Mammary epithelial cell (primary cell): ENCODE measurements at places on chromosomes 11 and 22.
A peak's percentile ranks its signal among the peaks of the same experiment; 100 is the strongest.

GRCh38 chr11:3341298-3341697, 37.6 kb downstream of the ZNF195 start:
- DNase-seq, result peak; percentile 27

DNA sequence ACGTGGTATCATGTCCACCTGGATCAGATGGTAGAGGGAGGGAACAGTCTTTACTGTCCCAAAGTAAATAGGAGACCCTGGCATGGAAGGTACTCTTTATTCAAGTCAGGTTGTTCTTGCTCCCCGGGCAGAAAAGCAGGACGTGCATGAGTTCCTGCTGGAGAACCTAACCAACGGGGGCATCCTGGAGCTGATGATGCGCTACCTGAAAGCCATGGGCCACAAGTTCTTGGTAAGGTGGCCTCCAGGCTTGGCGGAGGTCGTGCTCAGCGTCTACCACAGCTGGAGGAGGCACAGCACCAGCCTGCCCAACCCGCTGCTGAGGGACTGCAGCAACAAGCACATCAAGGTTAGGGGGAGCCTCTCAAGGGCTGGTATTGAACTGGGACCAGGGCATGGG, 48.7 kb downstream of the CABIN1 start:
- DNase-seq, result no peak

- no peak for DNase-seq
These were observed 6.9 kb upstream of the CATSPER1 start for GRCh38 chr11:66032957-66033735.

- DNase-seq, result no peak
These were observed 57.4 kb upstream of the SHISAL1 start for GRCh38 chr22:44369916-44370801.

- DNase-seq, result no peak
These were observed 138.0 kb upstream of the POU2AF2 start for GRCh38 chr11:111107501-111107900.

DNA sequence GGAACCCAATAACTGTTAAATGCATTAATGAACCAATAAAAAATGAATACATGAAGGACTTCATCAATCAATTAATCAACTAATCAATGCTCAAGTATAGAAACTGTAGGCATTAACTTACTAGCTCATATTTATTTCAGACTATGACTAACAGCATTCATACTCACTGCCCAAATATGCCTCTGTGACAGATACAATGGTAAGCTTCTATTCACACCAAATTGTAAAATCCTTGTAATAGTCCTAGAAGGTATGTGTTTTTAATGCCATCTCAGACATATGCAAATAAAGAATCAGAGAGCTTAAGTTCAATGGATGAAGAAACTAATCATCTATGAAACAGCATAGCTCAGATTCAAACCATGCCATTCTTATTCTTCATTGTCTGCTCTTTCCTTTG, 1253.6 kb upstream of the TENM4 start:
- DNase-seq, result peak; percentile 29

DNA sequence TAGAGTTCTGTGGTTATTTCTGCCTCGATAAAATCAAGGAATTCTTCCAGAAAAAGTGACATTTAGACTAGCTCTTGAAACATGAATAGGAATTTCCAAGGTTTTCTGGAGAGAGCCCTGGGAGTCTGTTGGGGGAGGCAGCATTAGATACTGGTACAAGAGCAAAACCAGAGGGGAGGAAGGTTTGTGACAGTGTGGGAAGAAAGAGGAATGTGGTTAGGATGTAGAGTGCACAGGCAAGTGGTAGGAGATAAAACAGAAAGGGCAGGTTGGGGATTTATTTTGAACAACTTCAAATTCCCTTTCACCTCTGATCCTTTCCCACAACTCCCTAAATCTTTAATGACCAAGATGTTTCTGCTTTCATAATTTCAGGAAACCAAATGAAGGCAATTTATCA, 588.4 kb downstream of the METTL15 start:
- DNase-seq, result no peak

- DNase-seq, result peak; percentile 71
These were observed 1.4 kb upstream of the AMOTL1 start for GRCh38 chr11:94766713-94767206.

GRCh38 chr11:117857734-117858414, 18.6 kb downstream of the FXYD6 start:
- no peak for DNase-seq

DNA sequence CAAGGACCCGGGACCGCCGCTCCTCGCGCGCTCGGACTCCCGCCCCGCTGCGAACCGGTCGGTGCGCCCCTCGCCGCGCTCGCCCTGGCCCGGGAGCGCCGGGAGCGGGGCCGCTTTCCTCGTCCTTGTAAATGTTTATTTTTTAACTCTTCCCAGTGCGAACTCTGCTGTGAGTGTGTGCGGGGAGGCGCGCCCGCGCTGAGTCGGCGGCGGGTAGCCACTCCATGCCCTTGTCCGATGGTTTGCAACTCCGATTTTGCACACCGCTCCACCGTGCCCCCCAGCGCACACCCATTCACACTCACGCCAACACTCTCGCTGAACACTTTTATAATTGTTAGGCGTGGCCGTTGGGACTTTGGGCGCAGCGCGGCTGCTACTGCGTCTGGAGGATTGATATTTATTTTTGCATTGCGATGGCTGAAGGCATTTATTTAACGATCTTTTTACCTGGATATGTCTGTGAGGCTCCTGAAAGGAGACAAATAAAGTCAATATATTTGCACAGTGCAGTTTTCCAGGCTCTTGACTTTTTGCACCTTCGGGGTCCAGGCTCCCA, 1.0 kb downstream of the C11orf96 start:
- DNase-seq, result no peak

- DNase-seq, result no peak
These were observed 4.6 kb downstream of the MALAT1 start for GRCh38 chr11:65503368-65503948.

DNA sequence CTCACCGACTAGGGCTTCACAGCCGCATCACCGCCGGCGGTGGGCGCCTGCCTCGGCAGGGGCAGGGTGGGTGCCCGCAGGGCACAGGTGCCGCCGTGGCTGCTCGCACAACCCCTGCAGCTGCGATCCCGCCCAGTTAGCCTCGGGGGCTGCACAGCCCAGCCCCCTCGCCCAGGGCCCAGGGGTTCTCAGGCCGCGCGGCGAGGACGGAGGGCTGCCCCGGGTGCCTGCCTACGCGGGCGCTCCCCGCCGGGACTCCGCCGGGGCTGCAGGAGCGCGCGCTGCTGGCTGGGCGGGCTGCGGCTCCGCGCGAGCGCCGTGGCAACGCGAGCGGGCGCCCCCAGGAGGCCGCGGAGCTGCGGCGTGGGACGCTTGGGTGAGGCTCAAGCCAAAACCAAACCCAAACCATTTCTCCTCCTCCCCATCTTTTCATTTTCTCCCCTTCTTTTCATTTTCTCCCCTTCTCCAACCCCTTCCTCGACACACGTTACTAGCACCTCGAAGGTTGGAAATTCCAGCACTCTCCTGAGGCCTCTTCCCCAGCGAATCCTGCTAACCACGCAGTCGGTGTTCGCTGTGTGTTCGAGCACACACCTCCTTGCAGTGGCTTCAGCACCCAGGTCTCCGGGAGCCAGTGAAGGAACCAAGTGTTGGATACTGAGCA, at the start of gene MICAL3:
Gene MICAL3, minus strand, starts transcription at position 286 of the 664 bp plus-strand sequence. CDS start 117,749 bp downstream, outside the sequence.
- DNase-seq, result peak; percentile 68
